ENCODE measurements at places on chromosomes 16 and 17. TPM values are rescaled to one million over a fixed set of nuclear protein-coding genes. Genes with fewer than 3 reads are reported as not detected.

The CA5A gene
- not detected for total RNA-seq

The KCNH6 gene
- total RNA-seq, result not detected

The KRTAP3-1 gene
- total RNA-seq, result not detected

The ZFP90 gene
- total RNA-seq, result 19.3 TPM

The CCDC40 gene
- 1.8 TPM for total RNA-seq

The BORCS6 gene
- 4.2 TPM for total RNA-seq

The TP53TG3 gene
- total RNA-seq, result 0.35 TPM

The SLC2A4 gene
- 0.08 TPM for total RNA-seq

The KRTAP4-16 gene
- total RNA-seq, result not detected

The PRSS53 gene
- total RNA-seq, result 1.5 TPM

The SMIM22 gene
- total RNA-seq, result not detected

The HOXB8 gene
- not detected for total RNA-seq

The ENPP7 gene
- not detected for total RNA-seq

The CASKIN1 gene
- total RNA-seq, result 0.47 TPM

The ATP1B2 gene
- not detected for total RNA-seq

The ASB16 gene
- not detected for total RNA-seq

The DOC2A gene
- 0.23 TPM for total RNA-seq

The GCGR gene
- not detected for total RNA-seq

The ATF7IP2 gene
- total RNA-seq, result 1.5 TPM

The KRTAP4-3 gene
- not detected for total RNA-seq

The SPN gene
- not detected for total RNA-seq

The KREMEN2 gene
- total RNA-seq, result not detected

The C16orf92 gene
- not detected for total RNA-seq

The SMTNL2 gene
- not detected for total RNA-seq

The KRTAP17-1 gene
- not detected for total RNA-seq
